ENCODE measurements at places on chromosomes 1 and 21. TPM values are rescaled to one million over a fixed set of nuclear protein-coding genes. Genes with fewer than 3 reads are reported as not detected.

DNA sequence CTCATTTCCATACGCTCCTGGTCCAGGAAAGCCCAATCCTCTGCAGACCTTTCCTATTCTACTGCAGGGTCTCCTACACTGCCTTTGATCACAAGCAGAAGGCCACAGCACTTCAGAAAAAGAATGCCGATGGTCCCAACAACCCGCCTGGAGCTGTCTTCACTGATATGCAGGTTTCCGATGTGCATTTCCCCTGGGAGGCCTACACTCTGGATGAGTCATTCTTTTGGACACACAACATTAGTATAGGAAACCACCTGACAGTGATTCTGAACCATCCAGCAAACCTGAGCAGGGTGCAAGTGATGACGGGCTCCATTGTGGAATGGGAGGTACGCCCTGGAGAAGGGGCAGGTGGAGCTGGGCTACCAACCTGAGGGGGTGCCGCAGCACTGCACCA is 15.0 kb downstream of the PCAT6 start:
- DNase-seq: no peak

- DNase-seq: no peak
Measured at GRCh38 chr1:53500204-53501064, 41.2 kb downstream of the DMRTB1 start.

DNA sequence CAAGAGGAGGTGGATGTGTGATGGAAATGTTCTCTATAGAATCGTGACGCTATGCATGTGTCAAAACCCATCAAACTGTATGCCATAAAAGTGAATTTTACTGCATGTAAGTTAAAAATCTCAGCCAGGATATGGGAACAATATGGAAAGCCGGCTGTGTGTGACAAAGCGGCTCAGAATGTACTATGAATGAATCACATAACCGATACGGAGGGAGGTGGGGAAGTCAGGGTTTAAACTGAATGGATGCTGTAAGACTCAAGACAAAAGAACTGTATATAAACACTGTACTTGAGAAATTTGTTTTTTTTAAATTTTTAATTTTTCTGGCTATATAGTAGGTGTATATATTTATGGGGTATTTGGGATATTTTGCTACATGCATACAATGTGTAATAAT is 111.6 kb upstream of the PDE4B start:
- DNase-seq: no peak

- no peak for DNase-seq
Measured at GRCh38 chr1:188261849-188262248, 1433.1 kb downstream of the PLA2G4A start.

ADGRL4 gene
- polyA plus RNA-seq: not detected
